ENCODE measurements at places on chromosomes 4 and X.

- no peak for DNase-seq
These were observed 6.5 kb downstream of the SPP1 start for GRCh38 chr4:87982036-87982435.

- DNase-seq: no peak
These were observed 1060.5 kb upstream of the INTU start for GRCh38 chr4:126572264-126572663.

- peak; percentile 85 for DNase-seq
These were observed 17.5 kb downstream of the DOK7 start for GRCh38 chr4:3480528-3481112.

DNA sequence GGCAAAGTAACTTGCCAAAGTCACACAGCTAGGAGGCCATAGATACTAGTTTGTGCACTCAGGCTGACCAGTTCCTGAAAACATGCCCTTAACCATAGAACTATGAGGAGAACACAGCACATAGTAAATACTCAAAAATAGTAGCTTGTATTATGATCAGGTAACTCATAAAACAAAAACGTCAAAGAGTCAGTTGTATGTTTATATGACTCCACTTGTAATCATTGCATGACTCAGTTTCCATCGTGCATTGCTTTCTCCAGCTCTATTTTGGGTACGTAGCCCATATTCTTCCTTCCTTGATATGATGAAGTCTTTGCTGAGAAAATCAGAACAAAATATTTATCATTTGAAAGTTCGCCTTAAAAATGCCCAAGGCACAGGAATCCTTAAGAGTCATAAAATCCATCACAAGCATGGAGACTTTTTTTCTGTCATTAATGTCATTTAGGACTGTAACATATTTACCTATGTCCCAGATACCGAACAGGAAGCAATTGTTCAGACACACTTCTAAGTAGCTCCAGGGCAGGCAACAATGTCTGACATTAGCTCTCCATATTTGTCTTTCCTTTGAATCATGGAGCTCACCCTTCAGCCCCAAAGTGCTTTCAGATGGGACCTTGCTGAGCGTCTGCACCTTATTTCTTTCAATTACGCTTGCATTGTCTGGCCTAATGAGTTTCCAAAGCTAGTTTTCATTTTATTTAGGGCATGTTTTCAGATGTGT lies 11.2 kb upstream of the MID1 start:
- DNase-seq: no peak

DNA sequence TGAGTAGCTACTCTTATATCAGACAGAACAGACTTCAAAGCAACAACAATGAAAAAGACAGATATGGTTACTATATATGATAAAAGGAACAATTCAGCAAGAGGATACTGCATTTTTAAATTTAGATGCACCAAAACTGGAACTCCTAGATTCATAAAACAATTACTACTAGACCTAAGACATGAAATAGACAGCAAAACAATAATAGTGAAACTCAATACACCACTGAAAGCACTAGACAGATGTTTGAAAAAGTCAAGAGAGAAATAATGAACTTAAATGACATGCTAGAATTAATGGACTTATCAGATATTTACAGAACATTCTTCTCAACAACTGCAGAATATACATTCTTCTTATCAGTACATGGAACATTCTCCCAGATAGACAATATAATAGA lies 99.5 kb upstream of the ITM2A start:
- DNase-seq: no peak

DNA sequence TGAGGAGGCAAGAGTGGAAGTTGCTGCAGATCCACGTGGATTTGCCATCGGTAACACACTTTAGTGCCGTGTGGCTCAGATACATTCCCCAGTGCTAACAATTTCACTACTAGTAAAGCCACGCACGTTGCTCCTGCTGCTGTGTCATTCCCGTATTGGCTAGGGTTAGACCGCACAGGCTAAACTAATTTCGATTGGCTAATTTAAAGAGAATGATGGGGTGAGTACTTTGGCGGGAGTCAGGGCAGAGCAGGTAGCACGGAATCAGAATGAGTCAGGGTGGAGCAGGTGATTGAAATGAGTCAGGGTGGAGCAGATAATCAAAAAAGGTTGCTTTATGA lies 1337.5 kb downstream of the FSTL5 start:
- no peak for DNase-seq

DNA sequence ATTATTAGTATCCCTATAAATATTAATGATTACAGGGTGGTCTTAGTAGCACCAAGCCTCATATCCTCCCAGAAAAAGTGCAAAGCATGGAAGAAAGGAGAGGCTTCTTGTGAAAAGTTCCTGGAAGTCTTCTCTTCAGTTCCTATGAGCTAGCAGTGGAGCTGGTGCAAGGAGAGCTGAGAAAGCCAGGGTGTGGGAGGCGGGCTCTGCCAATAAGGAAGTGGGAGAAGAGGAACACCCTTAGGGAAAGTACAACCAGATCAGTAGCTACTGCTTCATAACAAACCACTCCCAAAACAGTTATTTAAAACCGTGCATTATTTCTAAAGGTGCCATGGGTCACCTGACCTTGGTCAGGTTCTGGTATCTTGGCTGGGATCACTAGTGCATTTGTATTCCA lies 72.4 kb downstream of the MAP9 start:
- no peak for DNase-seq

DNA sequence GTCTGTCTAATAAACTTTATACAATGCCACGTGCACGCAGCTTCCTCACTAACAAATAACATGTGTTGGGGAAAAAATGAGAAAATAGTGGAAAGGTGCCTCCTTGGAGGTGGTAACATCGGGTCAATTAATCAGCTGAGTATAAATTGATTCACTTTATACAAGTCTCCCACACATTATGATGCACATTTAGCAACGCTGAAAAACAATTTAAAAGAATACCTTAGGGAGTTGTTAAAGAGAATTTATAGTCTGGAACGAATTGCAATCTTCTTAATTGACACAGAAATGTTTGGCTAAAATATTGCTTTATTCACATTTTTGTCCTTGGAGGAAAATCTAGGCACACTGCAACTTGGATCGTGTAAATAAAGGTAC lies 84.2 kb downstream of the HPRT1 start:
- no peak for DNase-seq

- DNase-seq: peak; percentile 32
These were observed 24.3 kb downstream of the NOP14 start for GRCh38 chr4:2938906-2939305.

DNA sequence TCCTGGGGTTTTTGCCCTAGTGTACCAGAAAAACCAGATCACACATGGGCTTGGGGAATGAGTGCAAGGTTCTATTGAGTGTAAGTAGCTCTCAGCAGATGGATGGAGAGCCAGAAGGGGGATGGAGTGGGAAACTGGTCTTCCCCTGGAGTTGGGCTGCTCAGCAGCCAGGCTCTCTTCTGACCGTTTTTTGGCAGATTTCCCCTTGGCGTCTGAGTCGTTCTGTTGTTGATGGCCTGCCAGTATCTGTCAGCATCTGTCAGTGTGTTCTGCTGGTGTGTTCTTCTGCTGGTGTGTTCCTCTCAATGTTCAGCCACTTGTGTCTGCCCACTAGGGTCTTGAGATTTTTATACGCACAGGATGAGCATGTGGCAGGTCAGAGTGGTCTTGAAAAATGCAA lies 633.9 kb upstream of the CPEB2 start:
- no peak for DNase-seq

- no peak for DNase-seq
These were observed 704.8 kb downstream of the ARAP2 start for GRCh38 chr4:35539404-35540055.

- DNase-seq: peak; percentile 79
These were observed 9.0 kb upstream of the PITX2 start for GRCh38 chr4:110631584-110632505.

- DNase-seq: no peak
These were observed 723 bp downstream of the NKX6-1 start for GRCh38 chr4:84498203-84498934.

DNA sequence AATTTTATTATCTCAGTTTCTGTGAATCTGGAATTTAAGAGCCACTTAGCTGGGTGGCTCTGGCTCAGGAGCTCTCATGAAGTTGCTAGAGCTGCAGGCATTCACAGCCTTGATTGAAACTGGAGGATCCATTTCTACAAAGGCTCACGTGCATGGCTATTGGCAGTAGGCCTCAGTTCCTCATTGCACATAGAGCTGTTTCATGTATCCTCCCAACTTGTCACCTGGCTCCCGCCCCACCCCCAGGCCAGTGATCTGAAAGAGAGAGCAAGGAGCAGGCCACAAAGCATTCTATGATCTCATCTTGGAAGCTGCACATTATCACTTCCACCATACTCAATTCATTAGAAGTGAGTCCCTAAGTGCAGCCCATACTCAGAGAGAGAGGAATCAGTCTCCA lies 18.5 kb upstream of the AP1AR start:
- DNase-seq: peak; percentile 63

- no peak for DNase-seq
These were observed 12.3 kb downstream of the PYURF start for GRCh38 chr4:88511236-88511635.

- DNase-seq: no peak
These were observed 137.0 kb downstream of the PPP3CA start for GRCh38 chr4:101210331-101210730.

DNA sequence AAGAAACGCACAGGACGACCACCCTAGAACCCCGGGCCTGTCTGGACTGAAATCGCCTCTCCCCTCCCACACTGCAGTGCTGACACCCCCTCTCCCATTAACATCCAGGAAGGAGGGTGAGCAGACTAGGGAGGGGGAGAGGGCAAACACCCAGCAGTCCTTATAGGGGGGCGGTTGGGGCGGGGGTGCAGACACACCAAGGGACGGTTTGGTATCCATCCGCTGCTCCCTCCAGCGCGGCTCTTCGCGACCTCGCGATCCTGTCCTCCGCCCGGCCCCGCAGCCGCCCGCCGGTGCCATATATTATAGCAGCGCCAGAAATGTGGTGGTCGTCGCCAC lies 411 bp upstream of the GPRASP1 start:
- DNase-seq: no peak

DNA sequence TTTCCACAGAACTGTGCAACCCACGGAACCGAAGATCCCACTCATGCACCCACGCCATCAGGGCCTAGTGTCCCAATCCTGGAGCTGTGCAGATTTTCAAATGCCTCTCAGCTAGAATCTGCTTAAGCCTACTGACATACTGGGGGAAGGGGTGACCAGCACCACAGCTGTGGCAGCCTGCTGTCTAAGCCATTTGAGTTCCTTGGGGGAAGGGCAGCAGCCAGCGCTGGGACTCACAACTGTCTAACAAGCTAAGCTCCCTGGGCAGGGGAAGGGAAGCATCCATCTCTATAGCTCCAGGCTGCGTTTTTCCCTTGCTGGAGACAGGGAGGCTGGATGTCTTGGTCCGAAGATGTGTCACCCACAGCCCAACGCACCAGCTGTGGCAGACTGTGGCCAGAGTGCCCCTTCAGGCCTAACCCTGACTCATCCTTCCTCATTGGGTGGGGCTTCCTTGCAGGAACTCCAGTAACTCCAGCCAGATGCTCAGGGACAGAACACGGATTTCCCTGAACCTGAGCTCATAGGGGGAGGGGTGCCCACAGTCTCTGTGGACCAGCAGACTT lies 194.8 kb downstream of the CHRDL1 start:
- no peak for DNase-seq

DNA sequence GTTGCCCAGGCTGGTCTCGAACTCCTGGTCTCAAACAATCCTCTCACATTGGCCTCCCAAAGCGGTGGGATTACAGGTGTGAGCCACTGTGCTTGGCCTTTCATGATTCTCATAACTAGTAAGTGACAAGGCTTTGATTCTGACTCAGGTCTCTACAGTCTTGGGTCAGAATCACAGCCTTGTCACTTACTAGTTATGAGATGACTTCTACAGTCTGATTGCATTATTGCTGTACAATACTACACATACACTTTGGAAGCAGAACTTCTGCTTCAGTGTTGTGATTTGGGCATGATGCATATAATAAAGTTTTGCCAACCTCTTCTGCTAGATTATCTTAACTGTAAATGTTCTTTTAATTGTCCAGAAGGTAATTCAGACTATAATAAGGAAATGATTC lies 123.3 kb downstream of the KDM6A start:
- DNase-seq: no peak

GRCh38 chr4:2500547-2500946 lies 31.6 kb downstream of the RNF4 start:
- DNase-seq: no peak

DNA sequence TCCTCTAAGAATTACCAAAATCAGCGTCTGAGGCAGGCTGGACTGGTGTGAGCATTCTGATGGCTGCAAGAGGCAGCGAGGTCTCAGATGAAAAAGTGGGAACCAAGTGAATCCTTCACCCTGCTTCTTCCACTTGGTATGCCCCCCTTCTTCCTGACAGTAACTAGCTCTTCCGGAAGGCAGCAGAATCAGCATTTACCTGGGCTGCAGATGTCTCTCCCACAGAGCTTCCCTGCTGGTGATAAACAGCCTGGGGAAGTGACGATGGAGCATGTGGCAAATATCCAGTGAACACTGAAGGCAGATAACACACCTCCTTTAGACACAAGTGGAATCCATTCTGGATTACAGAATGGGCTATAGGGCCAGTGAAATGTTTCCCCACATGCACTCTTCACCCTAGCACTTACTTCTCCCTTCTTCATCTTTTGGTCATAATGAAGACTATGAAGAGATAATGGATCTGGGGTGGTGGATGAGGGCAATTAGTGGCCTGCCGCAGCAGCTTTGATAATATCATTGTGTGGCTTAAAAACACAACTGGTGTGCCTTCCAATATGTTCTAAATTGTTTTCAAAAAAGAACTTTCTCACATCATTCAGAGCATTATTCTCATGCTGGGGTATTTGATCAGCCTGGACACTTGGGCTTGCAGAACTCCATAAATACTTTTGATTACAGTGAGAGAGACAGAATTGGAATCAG lies 60.8 kb upstream of the TBC1D9 start:
- no peak for DNase-seq
